ENCODE measurements at places on chromosomes 13 and 19. TPM values are rescaled to one million over a fixed set of nuclear protein-coding genes. Genes with fewer than 3 reads are reported as not detected.

ZNF737 gene
- total RNA-seq, result 11.2 TPM

PCDH17 gene
- total RNA-seq, result 1.3 TPM

TEX29 gene
- total RNA-seq, result not detected

BST2 gene
- 11.6 TPM for total RNA-seq

TNFRSF19 gene
- total RNA-seq, result 79.6 TPM

MOB3A gene
- 23.7 TPM for total RNA-seq

NLRP4 gene
- not detected for total RNA-seq

ABCA7 gene
- total RNA-seq, result 61.1 TPM

KMT2B gene
- total RNA-seq, result 50.8 TPM

TMEM59L gene
- 1.4 TPM for total RNA-seq

LILRA2 gene
- total RNA-seq, result not detected

CKM gene
- not detected for total RNA-seq

SIX5 gene
- 14.0 TPM for total RNA-seq

THSD8 gene
- total RNA-seq, result 1.6 TPM

CCDC169 gene
- total RNA-seq, result 0.48 TPM

ZNF626 gene
- total RNA-seq, result 16.7 TPM

MYO9B gene
- 43.6 TPM for total RNA-seq

PBX4 gene
- 14.9 TPM for total RNA-seq

ZNF681 gene
- total RNA-seq, result 2.8 TPM

CILP2 gene
- total RNA-seq, result 0.44 TPM

ABCC4 gene
- total RNA-seq, result 9.5 TPM

LSM14A gene
- total RNA-seq, result 112 TPM

ZNF284 gene
- total RNA-seq, result 1.2 TPM

GAPDHS gene
- 7.6 TPM for total RNA-seq

SOHLH2 gene
- total RNA-seq, result not detected

GPR183 gene
- total RNA-seq, result 5.1 TPM

ZNF136 gene
- total RNA-seq, result 7.9 TPM

HSPB6 gene
- total RNA-seq, result 4.3 TPM

S1PR2 gene
- 3.9 TPM for total RNA-seq

All from suprapubic skin (tissue), 4 donors.